ENCODE measurements at places on chromosomes 6 and 20. TPM values are rescaled to one million over a fixed set of nuclear protein-coding genes. Genes with fewer than 3 reads are reported as not detected.

Gene SRMS
- total RNA-seq = not detected

Gene KIF6
- total RNA-seq = 0.55 TPM

Gene OPRM1
- total RNA-seq = not detected

Gene SPAG4
- 18.6 TPM for total RNA-seq

Gene GMDS
- 5.9 TPM for total RNA-seq
